ENCODE measurements at places on chromosomes 2 and 18.
A peak's percentile ranks its signal among the peaks of the same experiment; 100 is the strongest.

DNA sequence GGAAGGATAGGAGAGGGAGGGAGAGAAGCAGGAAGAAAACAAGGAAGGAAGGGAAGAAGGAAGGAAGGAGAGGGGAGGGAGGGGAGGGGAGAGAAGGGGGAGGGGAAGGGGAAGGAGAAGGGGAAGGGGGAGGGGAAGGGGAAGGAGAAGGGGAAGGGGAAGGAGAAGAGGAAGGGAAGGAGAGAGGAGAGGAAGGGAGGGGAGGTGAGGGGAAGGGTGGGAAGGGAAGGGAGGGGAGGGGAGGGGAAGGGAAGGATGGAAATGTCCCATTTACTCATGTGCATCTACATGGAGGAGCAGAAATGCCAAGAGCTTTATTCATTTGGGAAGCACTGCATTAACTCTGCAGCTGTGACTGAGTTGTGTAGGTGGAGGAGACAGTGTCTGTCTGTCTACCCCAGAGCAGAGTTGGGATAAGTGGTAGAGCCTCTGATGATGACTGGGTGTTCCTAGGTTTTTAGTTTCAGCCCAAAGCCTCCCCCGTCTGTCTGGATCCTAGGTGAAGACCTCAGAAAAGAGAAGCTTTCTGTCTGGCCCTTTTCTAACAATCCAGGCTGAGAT is 131.3 kb downstream of the COL6A3 start:
- DNase-seq: no peak

DNA sequence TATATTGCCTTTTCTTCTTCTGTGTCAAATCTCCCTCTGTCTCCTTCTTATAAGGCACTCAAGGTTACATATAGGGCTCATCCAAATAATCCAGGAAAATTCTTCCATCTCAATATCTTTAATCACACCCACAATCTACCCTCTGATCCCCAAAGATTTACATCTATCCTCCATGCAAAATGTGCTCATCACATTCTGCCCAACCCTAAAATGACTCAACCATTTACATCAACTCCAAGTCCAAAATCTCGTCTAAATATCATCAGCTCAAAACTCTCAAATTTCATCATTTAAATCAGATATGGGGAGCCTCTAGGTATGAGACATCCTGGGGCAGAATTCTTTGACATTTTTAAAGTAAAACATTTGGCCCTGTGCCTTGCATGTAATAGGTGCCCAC is 1349.8 kb downstream of the SUCLG1 start:
- no peak for DNase-seq

DNA sequence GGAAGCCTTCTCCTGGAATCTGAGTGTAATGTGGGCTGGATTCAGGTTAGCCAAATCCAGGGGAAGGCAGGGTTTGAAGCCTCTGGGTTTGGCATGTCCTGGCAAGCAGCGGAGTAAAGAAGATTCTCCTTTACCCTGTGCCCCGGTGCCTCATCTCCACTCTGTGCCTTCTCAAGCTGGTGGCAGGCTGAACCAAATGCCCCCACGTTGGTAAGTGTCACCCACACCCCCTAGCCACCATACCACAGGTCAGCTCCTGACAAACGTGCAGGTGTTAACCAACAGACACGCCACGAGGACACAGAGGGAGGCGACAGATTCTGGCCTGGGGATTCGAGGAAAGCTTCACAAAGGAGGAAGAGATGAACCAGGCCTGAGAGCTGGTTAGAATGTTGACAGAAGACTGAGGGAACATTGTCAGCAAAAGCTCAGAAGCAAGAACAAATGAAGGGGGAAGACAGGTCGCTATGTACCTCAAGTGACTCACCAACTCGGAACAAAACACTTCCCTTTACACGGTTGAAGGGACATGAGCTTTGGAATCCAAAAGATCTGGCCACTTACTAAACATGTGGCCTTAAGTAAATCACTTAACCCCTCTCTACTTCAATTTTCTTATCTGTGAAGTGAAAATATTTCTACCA is 85.2 kb upstream of the LCLAT1 start:
- DNase-seq: peak; percentile 40

- DNase-seq: no peak
Observed at GRCh38 chr2:211457325-211457724, 900.9 kb downstream of the CPS1 start.

All from activated T-cell treated with anti-CD3 and anti-CD28 coated beads, Interleukin-2, amount 50 U/mL, for 48 hours (primary cell).